ENCODE measurements at places on chromosomes 5 and 9. TPM values are rescaled to one million over a fixed set of nuclear protein-coding genes. Genes with fewer than 3 reads are reported as not detected.
A peak's percentile ranks its signal among the peaks of the same experiment; 100 is the strongest.

NR6A1 gene
- 1.1 TPM for total RNA-seq

TAF11L5 gene
- total RNA-seq, result not detected

CDHR2 gene
- not detected for total RNA-seq

GRIN1 gene
- total RNA-seq, result not detected

FOXI1 gene
- not detected for total RNA-seq

FOXD4L3 gene
- total RNA-seq, result not detected

DNAJB5 gene
- 7.5 TPM for total RNA-seq

- no peak for DNase-seq
Observed at GRCh38 chr5:9187614-9188013, 358.3 kb downstream of the SEMA5A start.

GRCh38 chr5:71533615-71534014 lies 53.5 kb upstream of the MCCC2 start:
- DNase-seq, result no peak

- DNase-seq, result peak; percentile 7
Observed at GRCh38 chr5:139374909-139375308, 8.2 kb downstream of the SLC23A1 start.

GRCh38 chr9:81028504-81028903 lies 660.8 kb downstream of the TLE1 start:
- DNase-seq, result no peak

DNA sequence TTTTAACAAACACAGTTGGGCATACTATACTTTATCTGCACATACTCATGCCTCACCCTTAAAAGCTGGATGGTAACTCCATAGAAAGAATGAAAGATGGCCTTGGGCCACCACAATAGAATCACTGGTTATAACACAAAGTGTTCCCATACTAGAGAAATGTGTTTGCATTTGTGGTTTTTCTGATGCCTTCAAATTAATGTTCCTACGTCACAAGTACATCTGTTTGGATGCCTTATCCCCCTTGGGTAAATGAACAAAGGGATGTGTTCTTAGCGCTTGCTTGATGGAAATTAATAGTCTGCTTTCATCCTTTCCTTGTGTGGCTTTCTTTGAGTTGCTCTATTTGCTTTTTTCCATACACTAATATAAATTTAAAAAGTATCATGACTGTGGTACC lies 291.1 kb upstream of the PDE4D start:
- DNase-seq, result no peak

DNA sequence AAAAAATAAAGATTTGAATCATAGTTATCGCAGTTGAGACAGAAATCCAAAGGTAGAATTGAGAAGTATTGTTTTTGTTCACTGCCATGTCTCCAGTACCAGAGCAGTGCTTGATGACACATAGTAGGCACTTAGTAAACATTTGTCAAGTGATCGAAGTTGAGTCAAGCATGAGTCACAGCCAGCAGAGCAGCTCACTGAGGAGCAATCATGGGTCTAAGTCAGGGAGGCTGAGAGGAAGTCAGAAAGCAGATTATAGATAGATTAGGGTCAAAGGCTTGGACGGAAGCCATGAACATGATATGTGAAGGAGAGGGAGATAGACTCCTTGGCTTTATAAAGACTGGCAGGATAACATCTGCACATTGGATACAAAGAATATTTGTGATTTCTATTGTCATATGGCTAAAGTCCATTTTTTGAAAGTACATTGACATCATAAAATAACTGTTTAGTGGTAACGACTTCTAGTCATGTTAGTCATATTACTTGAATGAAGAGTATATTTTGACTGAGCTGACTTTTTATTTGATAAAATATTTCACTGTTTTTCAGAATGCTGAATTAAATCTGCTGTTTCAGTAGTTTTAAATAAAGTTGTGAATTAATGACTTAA lies 168.5 kb downstream of the RAB3C start:
- no peak for DNase-seq

GRCh38 chr5:40634593-40634992 lies 45.1 kb upstream of the PTGER4 start:
- DNase-seq, result no peak

DNA sequence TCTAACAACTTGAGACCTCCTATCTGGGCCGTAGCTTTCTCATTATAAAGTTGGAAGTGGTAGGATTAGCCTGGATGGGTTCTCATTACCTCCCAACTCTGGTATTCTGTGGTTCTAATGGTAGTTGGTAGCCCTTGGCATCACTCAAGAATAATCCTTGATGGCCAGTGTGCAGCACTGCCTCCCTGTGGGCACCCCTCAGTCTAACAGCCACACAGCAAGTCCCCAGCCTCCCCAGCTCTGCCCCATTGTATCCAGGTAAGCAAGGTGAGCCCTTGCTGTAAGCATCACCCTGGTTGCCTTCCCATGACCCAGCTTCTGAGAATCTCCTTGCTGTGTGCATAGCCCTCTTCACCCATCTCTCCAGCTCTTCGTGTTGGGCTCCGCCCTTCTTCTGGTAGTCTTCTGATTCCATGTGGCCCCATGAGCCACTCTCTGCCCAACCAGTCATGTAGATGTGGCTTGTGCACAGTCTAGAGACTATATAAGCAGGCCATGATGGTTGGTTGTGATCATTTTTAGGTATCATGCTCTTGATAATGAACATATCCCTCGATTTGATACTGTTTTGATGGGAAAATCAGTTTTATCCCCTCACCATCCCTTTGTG lies 57.6 kb upstream of the GRHPR start:
- DNase-seq, result no peak

- DNase-seq, result no peak
Observed at GRCh38 chr5:80474929-80475328, 13.0 kb upstream of the FAM151B start.

- no peak for DNase-seq
Observed at GRCh38 chr5:490116-491106, 33.8 kb downstream of the SLC9A3 start.

DNA sequence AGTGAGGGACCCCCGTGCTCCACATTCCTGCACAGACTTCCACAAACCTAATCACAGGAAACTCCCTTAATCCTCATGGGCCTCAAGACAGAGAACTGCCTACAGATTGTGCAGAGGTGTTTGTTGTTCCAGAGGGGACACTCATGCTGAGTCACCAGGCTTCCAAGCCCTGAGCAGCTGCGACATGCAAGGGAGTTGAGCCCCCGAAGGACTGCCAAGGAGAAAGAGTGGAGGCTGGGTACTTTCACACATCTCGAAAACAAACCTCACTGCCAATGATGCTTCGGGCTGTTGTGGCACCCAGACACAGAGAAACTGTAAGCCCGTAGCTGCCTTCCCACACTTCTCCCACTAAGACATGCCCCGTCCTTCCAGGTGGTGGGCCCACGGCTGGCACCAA lies 480.8 kb downstream of the CDH12 start:
- no peak for DNase-seq

DNA sequence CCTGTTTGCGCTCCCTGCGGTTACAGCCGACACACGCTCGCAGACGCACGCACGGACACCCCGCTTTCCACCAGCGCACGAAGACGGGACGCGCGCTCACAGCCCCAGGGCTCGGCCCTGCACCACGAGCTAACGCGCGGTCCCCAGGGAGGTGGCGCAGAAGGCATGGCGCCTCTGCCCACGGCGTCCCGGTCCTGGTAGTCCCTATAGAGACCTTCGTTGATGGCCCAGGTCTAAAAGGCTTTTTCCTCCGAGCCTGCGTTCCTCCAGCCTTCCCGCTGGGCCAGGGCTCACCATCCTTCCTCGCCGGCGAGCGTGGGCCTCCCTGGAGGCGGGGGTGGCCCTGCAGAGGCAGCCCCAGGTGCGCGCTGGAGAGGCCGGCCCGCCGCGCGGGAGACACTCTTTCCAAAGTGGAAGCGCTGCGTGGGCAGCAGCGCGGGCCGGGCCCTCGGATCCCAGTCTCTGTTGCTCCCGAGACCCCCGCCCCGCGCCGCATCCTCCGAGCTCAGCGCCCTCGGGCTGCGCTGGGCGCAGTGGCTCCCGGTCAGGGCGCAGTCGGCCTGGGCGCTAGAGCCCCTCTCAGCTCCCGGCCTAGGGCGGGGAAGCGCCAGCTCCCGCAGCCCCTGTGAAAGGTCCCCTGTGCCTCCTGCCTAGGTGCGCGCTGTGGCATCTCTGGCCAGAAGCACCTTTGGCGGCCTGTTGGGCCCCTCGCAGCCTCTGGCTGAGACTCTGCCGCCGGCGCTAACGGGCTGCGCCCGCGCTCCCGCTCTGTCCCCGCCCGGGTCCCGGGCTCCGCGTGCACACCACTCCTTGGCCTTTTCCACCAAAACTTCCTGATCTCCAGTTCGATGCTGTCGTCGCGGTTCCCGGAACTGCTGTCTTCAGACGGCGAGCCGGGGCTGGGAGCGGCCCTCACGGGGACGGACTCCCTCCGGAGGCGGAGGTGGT lies 31.9 kb upstream of the FANCC start:
- no peak for DNase-seq

DNA sequence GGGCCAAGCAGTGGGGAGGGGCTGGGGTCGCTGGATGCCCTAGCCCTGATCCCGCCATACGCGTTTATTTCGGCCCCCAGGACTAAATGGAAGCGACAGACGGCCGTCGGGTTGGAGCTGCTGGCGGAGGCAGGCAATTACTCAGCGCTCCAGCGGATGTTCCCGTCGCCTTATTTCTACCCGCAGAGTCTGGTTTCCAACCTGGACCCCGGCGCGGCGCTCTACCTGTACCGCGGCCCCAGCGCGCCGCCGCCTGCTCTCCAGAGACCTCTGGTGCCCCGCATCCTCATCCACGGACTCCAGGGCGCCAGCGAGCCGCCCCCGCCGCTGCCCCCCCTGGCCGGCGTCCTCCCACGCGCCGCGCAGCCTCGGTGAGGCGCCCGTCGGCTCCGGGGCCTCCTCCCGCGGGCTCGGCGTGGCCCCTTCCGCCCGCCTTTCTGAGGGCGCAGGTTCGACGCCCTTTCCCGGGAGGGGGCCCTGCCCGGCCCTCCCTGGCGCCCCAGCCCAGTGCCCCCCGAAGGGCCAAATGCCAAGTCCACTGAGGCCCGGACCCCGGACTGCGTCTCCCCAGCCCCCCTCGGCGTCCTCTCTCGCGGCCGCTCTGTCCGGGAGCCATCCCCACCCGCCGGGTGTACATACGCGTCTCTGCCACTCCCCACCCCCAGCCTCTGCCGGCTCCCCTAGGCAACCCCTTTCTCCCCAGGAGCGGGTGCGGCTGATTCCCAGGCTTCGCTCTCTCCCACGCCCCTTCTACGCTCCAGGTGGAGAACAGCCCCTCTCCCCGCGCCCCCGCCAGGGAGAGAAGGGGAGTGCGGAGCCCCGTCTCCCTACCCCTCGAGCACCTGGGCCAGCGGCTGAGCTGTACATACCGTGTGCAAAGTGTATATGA lies 7.0 kb downstream of the BARHL1 start:
- DNase-seq, result no peak

DNA sequence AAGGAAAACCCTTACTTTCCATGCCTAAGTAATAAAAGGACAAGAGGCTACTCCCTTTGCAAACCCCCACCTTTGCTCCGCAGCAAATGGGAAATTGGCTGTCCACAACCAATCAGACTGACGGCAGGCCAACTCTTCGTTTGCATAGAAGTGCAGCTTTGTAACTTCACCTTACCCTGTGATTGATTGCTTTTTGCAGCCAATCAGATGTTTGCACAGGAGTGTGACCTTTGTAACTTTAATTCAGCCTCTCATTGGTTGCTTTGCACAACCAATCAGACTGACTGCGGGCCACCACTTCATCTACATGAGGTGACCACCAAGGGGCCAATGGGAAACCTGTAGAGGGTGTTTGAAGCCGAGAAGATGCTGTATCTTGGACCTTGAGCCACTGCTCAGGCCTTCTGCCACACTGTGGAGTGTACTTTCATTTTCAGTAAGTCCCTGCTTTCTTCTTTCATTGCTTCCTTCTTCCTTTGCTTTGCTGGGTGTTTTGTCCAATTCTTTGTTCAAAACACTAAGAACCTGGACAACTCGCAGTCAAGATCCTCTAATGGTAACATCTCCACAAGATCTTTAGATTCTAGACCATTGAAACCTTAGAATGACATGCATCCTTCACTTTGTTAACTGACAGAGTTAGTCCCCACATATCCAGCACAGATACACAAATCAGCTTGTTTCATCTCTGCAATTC lies 51.3 kb upstream of the FREM1 start:
- no peak for DNase-seq

- no peak for DNase-seq
Observed at GRCh38 chr9:90772386-90772785, 29.2 kb upstream of the SYK start.

GRCh38 chr9:126630458-126631237 lies 16.9 kb downstream of the LMX1B start:
- DNase-seq, result no peak
